ENCODE measurements at places on chromosomes 11 and 22.

DNA sequence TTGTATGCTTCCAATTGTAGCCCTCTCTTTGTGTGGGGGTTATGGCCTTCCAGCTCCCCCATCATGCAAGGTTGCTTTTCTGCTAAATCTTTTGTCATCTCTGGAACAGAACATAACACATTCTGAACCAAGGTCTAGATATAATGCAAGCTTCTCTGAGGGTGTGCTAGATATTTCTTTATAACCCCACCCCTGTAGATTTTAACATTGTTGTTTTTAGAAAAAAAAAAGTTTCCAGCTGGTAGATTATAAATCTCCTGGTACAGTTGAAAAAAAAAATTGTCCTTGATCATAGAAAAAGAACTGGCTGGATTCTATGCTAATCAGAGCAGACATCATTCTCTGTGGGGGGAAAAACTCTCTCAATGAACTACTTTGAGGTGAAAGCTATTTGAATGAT lies 363.3 kb downstream of the METTL15 start:
- H3K27me3 ChIP-seq: no peaks in the 10 kb centered on the region
- H3K4me3 ChIP-seq: no peak overlapping the region
- DNase-seq: no peak
- H3K36me3 ChIP-seq: no peaks in the 10 kb centered on the region

GRCh38 chr22:28544431-28544868 lies 135.2 kb downstream of the TTC28 start:
- no peaks in the 10 kb centered on the region for H3K36me3 ChIP-seq
- DNase-seq: no peak
- no peak overlapping the region for H3K27ac ChIP-seq
- H3K4me1 ChIP-seq: no peaks in the 10 kb centered on the region
- H3K4me3 ChIP-seq: no peak overlapping the region

- DNase-seq: no peak
- H3K36me3 ChIP-seq: no peaks in the 10 kb centered on the region
- no peak overlapping the region for H3K4me3 ChIP-seq
Measured at GRCh38 chr11:132080127-132080526, 709.7 kb downstream of the NTM start.

GRCh38 chr22:41395531-41396240 lies 13.9 kb downstream of the TEF start:
- H3K27ac ChIP-seq: no peak overlapping the region
- H3K36me3 ChIP-seq: peaks cover 9% of the 10 kb centered on the region
- no peak overlapping the region for H3K4me3 ChIP-seq
- no peak for DNase-seq
- no peaks in the 10 kb centered on the region for H3K4me1 ChIP-seq

- no peak overlapping the region for H3K27ac ChIP-seq
- no peak overlapping the region for H3K4me3 ChIP-seq
- H3K27me3 ChIP-seq: no peaks in the 10 kb centered on the region
- H3K4me1 ChIP-seq: no peaks in the 10 kb centered on the region
Measured at GRCh38 chr11:123594921-123595320, 59.5 kb downstream of the SCN3B start.

DNA sequence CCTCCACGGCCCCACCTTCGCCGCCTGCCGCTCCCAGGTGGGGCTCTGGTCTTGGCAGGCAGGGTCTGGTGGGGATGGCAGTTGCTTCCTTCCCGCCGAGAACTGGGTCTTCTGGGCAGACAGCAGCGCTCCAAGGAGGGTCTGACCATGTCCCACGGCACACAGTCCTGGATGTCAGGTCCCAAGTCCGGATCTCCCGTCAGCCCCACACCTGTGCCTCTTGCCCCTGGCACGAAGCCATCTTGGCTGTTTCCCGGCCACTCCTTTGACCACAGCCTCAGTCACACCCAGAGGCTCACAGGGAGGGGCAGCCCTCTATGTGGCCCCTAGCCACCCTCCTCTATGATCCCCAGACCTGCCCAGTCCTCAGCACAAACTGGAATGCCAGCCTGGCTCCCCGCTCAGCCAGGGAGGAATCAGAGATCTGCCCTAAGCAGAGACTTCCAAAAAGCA lies 14.3 kb downstream of the MUC5B start:
- H3K27me3 ChIP-seq: no peaks in the 10 kb centered on the region
- H3K27ac ChIP-seq: no peak overlapping the region
- no peak overlapping the region for H3K4me3 ChIP-seq
- H3K36me3 ChIP-seq: no peaks in the 10 kb centered on the region

- no peak overlapping the region for H3K4me3 ChIP-seq
- no peaks in the 10 kb centered on the region for H3K4me1 ChIP-seq
- DNase-seq: no peak
- no peaks in the 10 kb centered on the region for H3K27me3 ChIP-seq
- no peaks in the 10 kb centered on the region for H3K36me3 ChIP-seq
Measured at GRCh38 chr11:115912484-115912945, 408.3 kb upstream of the CADM1 start.

DNA sequence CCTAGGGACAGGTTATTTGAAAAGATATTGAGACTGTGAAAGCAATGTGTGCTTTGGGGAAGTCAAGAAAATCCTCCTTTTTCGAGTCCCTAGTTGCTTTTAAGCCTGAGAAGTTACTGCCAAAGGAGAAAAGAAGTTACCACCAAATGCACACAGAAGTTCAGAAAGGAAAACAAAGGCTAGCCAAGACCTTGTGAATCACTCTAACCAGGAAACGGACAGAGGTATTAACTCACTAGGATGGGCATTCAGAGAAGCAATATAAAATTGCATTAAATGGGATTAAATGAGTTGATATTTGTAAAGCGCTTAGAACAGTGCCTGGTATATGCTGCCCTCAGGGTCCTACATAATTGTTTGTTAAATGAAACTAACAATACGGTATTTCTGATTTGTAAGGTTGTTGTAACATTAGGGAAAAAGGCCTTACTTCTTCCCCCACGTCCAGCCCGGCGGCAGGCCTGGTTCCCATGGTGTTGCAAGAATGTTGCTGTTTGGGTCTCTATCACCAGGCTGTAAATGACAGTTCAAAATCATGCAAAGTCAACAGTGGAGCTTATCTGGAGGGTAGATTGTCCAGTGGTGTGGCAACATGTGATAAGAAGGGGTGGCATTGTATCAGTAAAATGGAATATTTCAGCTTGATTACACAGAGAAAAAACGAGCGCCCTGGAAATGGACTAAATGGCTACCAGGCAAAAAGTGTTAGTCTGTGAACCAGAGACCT lies 7.1 kb downstream of the TMA7B start:
- H3K4me3 ChIP-seq: no peak overlapping the region
- H3K27me3 ChIP-seq: no peaks in the 10 kb centered on the region
- H3K27ac ChIP-seq: no peak overlapping the region
- no peak for DNase-seq

DNA sequence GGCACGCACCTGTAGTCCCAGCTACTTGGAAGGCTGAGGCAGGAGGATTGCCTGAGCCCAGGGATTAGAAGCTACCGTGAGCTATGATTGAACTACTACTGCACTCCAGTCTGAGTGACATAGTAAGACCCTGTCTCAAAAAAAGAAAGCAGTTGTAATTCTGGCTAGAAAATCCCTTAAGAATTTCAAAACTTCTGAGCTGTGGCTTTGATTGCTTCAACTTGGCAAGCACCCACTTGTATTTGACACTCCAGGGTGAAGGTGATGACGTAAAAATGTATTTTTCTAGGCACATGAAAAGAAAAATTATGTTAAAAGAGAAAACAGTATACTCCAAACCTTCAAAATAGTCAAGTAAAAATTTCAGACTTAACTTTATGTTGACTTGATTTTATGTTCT lies 23.6 kb upstream of the ALKBH3 start:
- H3K27me3 ChIP-seq: no peaks in the 10 kb centered on the region
- H3K36me3 ChIP-seq: no peaks in the 10 kb centered on the region
- no peak overlapping the region for H3K4me3 ChIP-seq
- H3K4me1 ChIP-seq: no peaks in the 10 kb centered on the region
- H3K27ac ChIP-seq: no peak overlapping the region
- no peak for DNase-seq

DNA sequence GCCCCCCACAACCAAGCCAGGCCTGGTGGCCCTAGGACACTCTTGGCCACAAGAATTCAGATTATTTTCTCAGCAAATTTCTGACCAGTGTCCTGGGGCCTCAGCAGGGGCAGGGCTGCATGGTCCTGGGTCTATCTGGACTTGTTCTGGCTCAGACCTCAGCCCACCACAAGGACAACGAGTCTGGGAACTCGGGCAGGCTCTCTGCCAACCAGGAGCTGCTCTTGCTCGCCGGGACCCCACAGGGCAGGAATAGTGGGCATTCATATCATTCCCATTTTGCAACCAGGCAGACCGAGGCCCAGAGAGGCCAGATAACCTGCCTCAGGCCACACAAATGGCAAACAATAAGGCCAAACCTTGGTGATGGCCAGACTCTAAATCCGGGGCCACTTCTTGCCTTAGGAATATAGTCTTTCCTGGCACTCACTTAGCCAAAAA lies 75.4 kb upstream of the WNT7B start:
- no peaks in the 10 kb centered on the region for H3K27me3 ChIP-seq
- no peaks in the 10 kb centered on the region for H3K36me3 ChIP-seq
- H3K27ac ChIP-seq: no peak overlapping the region

DNA sequence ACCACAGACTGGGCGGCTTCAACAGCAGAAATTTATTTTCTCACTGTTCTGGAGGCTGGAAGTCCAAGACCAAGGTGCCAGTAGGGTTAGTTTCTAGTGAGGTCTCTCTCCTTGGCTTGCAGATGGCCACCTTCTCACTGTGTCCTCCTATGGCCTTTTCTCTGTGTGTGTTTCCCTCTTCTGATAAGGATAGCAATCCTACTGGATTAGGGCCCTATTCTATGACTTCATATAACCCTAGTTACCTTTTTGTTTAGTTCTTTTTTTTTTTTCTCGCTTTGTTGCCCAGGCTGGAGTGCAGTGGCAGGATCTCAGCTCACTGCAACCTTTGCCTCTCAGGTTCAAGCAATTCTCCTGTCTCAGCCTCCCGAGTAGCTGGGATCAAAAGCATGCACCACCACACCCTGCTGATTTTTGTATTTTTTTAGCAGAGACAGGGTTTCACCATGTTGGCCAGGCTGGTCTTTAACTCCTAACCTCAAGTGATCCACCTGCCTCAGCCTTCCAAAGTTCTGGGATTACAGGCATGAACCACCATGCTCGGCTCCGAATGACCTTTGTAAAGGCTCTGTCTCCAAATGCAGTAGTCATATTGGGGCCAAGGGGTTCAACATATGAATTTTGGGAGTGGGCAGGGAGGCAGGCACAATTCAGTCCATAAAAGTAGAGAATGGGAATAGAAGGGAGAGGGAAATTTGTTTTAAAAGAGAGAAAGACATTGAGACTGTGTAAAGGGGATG lies 25.5 kb upstream of the NNMT start:
- no peak overlapping the region for H3K4me3 ChIP-seq
- no peak for DNase-seq
- H3K4me1 ChIP-seq: no peaks in the 10 kb centered on the region
- H3K36me3 ChIP-seq: no peaks in the 10 kb centered on the region

DNA sequence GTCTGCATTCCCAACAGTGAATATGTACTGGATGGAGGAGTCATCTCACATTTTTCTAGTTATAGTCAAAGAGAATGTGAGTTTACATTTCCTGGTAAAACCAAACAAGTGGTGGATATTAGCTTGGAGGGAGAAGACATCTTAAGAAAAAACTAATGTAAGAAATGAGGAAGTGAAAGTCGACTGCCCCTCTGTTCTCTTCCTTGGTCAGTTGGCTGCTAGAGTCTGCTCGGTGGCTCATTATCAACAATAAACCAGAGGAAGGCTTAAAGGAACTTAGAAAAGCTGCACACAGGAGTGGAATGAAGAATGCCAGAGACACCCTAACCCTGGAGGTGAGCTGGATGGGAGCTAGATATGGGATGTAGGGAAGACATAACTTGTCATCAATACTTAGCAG lies 5.8 kb downstream of the SLC22A9 start:
- DNase-seq: no peak
- no peaks in the 10 kb centered on the region for H3K36me3 ChIP-seq
- peaks cover 6% of the 10 kb centered on the region for H3K27me3 ChIP-seq
- H3K4me3 ChIP-seq: no peak overlapping the region

DNA sequence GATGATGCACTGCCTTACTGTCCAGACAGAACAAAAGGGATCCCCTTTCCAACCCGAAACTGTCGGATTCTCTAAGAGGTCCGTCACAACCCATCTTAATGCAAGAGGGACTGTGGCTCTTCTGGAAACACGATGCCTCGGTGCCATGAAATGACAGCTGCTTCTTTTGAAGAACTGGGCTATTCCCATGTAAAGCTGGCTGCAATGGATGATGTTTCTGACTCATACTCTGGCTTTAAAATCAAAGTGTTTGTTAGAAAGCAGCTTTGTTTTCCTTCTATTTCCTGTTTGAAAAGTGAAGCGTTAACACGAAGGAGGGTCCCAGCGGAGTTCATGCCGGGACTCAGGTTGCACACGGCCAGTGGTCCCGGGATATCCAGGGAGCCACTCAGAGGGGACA lies 3.1 kb downstream of the TP53AIP1 start:
- H3K4me3 ChIP-seq: no peak overlapping the region
- H3K27ac ChIP-seq: no peak overlapping the region
- H3K36me3 ChIP-seq: no peaks in the 10 kb centered on the region

DNA sequence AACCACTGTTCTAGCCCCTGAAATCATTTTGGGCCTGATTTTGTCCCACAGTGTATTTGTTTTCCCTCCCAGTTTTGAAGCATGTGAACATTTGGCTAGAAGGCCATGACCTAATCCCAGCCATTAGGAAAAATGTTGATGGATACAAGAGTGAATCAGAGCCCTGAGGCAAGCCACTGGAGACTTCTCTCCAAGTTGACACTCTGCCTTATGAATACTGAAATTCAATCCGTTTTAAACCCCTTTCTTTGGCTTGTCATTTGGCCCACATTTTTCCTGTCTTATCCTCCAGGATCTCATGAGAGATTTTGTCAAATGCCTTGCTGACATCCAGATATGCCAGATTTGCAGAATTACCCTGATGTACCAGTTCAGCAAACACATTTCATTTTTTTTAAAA lies 158.8 kb downstream of the FAT3 start:
- no peak overlapping the region for H3K4me3 ChIP-seq
- no peak for DNase-seq
- H3K36me3 ChIP-seq: no peaks in the 10 kb centered on the region
- no peaks in the 10 kb centered on the region for H3K4me1 ChIP-seq

- peak; percentile 63 for DNase-seq
- H3K4me3 ChIP-seq: no peak overlapping the region
- H3K4me1 ChIP-seq: no peaks in the 10 kb centered on the region
- H3K27me3 ChIP-seq: peaks cover 5% of the 10 kb centered on the region
Measured at GRCh38 chr22:29040385-29041275, 21.0 kb downstream of the C22orf31 start.

- no peaks in the 10 kb centered on the region for H3K4me1 ChIP-seq
- no peaks in the 10 kb centered on the region for H3K27me3 ChIP-seq
- no peak overlapping the region for H3K27ac ChIP-seq
- H3K36me3 ChIP-seq: no peaks in the 10 kb centered on the region
Measured at GRCh38 chr22:45960477-45961386, 16.2 kb downstream of the WNT7B start.
